ENCODE measurements at places on chromosomes 3 and 15. TPM values are rescaled to one million over a fixed set of nuclear protein-coding genes. Genes with fewer than 3 reads are reported as not detected.

Gene TRIM59
- total RNA-seq, result 36.8 TPM

DNA sequence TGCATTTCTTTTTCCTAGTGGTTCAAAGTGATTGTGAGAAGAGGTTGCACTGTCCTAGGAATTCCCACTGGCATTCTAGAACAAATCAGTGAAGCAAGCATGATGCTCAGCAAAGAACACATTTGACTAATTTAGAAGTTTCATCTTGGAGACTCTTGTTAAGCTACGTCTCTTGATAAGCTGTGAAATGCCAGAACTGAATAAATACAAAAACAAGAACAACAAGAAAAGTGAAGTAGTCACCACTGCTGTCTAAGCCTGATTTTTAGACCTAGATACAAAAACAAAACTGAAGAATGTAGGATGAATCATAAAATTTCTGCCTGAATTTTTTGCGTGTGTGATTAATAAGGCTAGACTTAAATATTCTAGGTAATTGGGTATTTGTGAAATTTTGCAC, 1162.4 kb downstream of the TUSC7 start:
- no peak for DNase-seq

Gene RAD51
- total RNA-seq, result 36.4 TPM

DNA sequence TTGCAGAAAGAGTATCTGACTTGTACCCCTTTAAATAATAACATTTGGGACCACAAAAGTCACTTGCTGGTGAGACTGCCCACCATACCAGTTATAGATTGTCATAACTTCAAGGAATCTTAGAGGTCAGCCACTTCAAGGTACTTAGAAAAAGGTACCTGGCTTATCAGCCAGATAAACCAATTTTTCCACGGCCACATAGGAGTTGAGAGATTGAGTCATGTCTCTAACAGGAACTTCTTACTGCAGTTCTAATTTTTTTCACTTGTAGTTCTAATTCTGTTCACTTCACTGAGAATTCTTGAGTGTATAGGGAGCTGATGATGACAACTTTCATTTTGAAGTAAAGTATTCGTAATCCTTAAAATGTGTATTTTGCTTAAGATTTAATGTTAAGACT, 317.1 kb upstream of the CBLB start:
- DNase-seq, result no peak

Gene SYNPR
- 0.85 TPM for total RNA-seq

Gene C3orf49
- not detected for total RNA-seq

DNA sequence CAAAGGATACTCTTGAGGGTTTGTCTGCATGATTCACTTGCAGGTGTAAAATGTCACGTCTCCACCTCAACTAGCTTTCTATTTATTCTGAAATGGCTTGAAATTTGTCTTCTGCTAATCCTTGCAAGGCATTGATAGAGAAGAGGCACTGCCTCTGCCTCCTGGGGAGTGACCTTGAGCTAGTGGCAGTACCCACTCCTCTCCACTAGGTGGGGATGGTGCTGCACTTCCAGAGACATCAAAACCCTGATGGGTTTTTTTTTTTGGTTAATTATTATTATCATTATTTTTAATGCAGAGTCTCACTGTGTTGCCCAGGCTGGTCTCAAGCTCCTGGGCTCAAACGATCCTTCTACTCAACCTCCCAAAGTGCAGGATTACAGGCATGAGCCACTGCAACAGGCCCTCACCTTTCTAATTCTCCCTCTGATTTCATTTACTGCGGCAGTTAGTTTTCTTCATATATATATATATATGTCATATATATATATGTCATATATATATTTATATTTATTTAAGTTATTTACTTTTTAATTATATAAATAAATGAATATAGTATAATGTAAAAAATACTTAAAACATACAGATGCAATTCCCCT, 117.6 kb upstream of the EIF1B start:
- peak; percentile 76 for DNase-seq

Gene LRTM1
- total RNA-seq, result not detected

- no peak for DNase-seq
These were observed 49.6 kb downstream of the MAP6D1 start for GRCh38 chr3:183775781-183776180.
